ENCODE measurements at places on chromosomes 4 and X.

DNA sequence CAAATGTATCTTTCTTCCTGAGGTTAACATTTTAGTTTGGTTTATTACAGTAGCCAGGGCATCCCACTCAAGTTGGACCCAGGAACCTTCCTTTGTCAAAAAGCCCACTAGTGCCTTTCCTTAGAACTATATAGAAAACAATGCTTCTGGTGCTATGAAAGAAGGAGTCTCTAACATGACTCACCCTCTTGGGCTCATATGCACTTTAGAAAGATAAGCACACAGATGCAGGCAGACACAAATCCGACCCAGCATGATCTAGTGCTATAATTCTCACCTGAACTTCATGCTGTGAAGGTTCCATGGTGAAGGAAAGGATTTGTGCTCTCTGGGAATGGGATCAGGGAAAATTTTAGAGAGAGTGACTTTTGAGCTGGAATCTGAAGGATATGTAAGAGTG, 289.4 kb downstream of the ANKRD50 start:
- DNase-seq, result no peak

DNA sequence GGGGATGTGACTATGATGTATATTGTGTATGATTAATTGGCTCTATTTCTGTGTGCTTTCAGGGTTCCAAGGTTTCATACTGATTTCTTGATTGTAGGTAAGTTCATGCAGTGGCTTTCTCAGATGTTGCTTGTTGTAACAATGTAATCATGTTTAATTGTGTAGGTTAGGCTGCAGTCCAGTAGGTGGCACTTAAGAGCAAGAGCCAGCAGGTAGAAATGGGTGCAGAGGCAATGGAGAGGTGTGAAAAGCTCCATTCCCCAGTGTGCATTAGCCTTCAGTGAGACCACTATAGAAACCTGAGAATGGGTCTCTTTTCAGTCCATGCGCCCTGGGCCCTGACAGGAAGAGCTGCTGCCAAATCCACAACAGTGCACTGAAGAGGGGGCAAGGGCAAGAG, 28.2 kb downstream of the DCAF12L2 start:
- no peak for DNase-seq

DNA sequence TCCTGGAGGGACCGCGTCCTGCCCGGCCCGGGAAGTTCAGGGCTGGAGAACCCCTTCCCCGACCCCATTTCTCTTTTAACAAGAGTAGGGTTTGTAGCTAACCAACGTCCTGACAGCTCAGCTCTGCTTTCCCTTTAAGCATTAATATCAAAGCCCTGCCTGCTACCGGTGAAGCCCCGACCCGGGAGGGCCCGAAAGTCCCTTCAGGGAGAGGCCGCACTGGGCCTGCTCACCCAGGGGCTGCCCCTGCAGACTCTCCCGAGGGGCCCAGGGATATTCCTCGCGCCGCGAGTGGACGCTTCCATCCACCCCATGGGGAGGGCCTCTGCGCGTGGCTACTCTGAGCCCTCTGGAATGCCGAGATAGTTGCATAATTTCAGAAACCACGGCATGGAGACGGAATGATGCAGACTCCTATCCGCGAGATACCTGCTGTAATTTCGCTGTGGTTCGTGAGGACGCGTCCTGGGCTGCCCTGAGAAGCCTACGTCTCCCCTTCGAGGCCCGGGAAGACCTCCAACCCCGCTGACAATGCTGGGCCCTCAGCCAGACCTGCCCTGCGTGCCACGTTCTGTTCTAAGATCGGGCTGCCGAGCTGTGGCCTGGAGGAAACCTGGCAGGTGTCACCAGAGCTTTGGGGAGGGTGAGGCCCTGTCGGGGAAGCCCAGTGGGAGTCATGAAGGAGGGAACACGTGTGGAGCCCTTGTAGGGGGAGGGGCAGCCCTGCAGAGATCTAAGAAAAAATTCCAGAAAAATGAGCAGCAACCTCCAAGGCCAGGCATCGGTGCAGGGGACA, 999 bp upstream of the CTBP1 start:
- DNase-seq, result peak; percentile 57

DNA sequence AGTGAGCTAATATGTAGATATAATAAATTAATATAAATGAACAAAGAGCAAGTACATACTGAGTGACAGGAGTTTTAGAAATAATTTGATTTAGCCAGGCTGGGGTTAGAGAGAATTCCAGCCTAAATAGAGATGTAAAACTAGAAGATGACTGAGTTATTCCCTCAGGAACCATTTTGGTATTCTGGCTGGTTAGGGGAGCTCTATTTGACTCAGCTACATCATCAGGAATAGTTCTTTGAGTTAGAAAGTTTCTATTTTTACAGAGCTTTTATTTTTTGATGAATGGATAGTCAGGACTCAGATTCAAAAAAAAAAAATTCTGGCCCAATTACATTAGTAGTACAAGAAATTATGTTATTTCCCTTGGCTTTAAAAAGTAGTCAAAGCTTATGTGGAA, 180.4 kb upstream of the MID1 start:
- no peak for DNase-seq

DNA sequence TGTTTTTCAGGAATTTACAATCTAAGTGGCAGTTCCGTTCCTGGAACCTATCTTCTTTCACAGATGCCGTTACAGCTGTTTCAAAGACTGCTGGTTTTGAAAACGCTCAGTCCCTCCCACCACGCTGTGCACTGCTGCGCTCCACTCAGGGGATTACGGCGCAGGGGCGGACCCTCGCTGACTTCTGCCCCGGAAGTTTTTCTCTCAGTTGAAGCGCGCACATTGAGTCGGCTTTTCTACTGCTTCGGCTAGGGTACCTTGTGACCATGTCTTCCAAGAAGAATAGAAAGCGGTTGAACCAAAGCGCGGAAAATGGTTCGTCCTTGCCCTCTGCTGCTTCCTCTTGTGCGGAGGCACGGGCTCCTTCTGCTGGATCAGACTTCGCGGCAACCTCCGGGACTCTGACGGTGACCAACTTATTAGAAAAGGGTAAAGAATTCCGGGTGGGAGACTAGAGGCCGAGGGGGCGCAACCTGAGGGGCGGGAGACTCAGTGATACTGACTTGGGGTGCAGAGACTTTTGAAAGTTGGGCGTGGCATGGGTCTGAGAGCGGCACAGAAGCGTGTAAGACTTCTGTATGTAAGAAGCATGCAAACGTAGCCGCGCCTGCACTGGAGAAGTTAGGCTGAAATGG, 597 bp upstream of the NUDT6 start:
- DNase-seq, result peak; percentile 74

DNA sequence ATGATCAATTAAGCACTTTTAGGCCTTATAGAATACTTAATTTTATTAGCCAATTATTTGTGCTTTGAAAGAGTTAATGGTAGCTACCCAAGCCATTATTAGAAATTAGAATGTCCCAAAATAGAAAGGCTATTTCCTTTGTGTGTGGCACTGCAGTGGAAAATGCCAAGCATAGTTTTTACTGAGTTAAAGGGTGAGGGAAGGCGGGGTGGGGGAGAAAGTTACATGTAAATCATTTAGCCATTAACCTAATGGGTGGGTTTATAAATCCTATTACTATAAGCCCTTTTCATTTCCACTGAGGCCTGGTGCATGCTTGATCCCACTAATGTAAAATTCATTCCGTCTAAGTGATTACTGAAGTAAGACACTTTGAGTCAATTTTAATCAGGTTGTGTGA, 105.8 kb downstream of the POLA1 start:
- no peak for DNase-seq

GRCh38 chr4:44425614-44426208, 22.9 kb downstream of the KCTD8 start:
- no peak for DNase-seq

GRCh38 chr4:146981651-146982050, 36.0 kb upstream of the TTC29 start:
- no peak for DNase-seq

- no peak for DNase-seq
Measured at GRCh38 chrX:134695999-134696398, 37.7 kb upstream of the PLAC1 start.

- no peak for DNase-seq
Measured at GRCh38 chr4:184329659-184330400, 112.2 kb upstream of the ENPP6 start.

GRCh38 chrX:103248553-103248952, 6.4 kb downstream of the TCEAL8 start:
- DNase-seq, result no peak

- no peak for DNase-seq
Measured at GRCh38 chrX:13764281-13764680, 29.7 kb downstream of the OFD1 start.

- no peak for DNase-seq
Measured at GRCh38 chr4:7785017-7785416, 154.6 kb downstream of the AFAP1 start.

GRCh38 chr4:23828020-23828715, 61.7 kb downstream of the PPARGC1A start:
- no peak for DNase-seq

DNA sequence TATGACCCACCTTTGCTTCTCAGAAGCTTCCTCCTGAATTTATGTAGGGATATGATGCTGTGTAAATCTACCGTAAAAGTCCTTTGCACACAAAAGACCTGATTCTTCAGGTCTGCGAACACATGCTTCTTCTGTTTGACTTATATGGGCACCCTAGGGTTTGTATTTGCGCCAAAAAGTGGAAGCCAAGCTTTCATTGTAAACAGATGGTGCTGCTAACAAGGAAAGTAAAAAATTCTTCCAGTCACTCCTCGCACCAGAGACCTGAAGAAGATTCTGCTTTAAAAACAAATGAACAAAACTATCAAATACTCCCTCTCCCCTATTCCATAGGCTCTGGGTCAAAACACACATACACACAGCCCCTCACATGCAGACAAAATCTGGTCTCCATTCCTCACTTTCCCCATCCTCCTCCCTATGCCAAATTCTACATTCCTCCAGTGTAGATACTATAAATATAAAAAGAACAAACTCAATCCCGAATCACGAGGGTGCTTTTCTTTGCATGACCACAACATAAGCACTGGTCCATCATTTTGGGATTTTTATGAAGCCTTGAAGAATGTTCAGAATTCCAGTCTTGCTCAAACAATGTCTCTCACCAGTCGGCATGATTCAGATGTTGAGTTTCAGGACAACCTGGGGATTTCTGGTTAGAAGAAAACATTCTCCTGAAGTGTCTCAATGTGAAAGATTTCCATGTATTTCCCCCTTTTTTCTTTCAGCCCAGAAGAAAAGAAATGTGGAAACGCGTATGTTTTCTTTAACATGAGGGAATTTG, 125.1 kb downstream of the PALLD start:
- DNase-seq, result no peak

DNA sequence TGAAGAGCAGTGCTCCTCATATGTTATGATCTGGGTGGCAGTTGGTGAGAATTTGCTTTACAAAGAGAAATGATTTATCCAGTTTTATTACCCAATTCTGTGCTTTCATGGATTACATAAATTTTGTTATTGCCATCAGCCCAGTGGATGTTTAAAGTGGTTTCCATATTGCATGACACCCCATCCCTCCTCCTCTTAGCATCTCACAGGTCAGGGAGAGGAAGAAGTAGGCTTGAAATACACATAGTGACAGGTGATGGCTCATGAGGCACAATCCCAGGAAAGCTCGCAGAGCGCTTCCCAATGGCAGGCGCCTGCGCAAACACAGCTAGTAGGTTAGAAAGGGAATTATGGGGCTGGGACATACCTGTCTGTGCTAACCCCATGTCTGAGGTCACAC, 47.7 kb upstream of the GATB start:
- no peak for DNase-seq

DNA sequence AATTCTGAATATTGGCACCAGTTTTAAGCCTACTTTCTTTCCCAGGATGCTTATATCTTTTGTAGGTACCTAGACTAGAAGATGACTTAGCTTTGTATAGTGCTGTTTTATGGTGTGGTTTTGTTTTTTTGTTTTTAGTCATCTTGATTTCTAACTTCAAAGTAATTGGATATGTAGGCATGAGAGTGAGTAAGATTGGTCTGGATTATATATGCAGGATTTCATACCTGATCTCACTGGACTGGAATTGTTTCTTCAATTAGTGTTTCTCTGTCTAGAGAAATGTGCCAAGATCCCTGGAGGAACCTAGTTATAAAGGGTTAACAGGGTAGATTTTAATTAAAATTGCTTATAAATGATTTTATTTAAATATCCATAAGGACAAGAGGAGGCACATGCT, 23.1 kb downstream of the NAP1L5 start:
- DNase-seq, result no peak

DNA sequence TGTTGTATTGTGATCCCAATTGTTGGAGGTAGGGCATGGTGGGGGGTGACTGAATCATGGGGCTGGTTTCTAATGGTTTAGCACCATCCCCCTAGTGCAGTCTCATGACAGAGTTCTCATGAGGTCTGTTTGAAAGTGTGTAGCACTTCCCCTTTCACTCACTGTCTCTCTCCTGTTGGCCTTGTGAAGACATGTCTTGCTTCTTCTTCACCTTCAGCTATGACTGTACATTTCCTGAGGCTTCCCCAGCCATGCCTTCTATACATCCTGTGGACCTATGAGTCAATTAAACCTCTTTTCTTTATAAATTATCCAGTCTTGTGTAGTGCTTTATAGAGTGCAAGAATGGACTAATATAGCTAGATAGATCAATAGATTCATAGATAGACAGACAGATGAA, 230.0 kb downstream of the MAGEE1 start:
- no peak for DNase-seq

- DNase-seq, result no peak
Measured at GRCh38 chr4:81675791-81676393, 204.2 kb upstream of the RASGEF1B start.

DNA sequence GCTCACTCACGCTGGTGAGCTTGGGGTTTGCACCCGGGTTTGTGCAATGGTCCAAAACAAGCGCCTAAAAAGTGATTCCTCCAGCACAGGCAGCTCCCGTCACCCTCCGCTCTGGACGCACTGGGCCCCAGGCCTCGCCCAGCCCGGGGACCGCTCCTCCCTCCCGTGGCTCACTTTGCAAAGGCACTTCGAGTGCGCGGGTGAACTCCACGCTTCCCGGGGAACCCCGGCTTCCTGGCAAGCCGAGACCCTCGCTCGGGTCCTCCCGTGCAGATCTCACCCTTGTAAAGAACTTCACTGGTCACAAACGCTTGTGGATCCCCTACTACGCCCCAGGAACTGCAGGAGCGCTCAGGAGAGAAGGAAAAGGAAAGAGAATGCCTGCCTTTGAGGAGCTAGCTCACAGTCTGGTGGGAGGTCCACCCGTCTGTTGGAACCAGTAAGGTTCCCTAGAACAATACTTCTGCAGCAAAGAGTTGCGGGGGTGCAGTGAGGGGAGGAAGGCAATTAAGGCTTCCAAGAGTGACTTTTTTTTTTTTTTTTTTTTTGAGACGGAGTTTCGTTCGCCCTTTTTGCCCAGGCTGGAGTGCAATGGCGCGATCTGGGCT, at the start of gene CTPS2:
Gene CTPS2, minus strand, starts transcription at position 122 of the 608 bp plus-strand sequence. CDS start 9,767 bp downstream, outside the sequence.
- DNase-seq, result peak; percentile 29

DNA sequence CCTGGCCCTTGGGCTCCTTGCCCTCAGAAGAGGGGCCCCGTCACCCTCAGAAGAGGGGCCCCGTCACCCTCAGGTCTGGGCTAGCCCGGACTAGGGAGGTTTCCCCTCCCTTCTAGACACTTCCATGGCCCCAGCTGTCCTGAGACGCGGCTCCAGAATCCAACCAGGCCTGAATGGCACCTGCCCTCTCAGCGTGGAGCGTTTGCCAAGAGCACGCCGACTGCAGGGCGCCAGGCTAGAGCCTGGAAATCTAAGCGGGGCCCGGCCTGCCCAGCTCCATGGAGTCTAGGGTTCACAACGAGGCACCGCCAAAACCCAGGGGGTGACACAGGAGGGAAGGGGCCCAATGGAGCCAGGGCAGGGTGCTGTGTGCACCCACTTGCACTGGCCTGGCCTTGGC, 7.8 kb upstream of the ATP2B3 start:
- DNase-seq, result no peak

GRCh38 chr4:157170321-157170720, 50.2 kb upstream of the GRIA2 start:
- no peak for DNase-seq

- no peak for DNase-seq
Measured at GRCh38 chr4:166318810-166319525, 445.9 kb downstream of the TLL1 start.

All from T-helper 17 cell (primary cell).